GM13976 (cell line): ENCODE measurements at places on chromosomes 2 and 18.

DNA sequence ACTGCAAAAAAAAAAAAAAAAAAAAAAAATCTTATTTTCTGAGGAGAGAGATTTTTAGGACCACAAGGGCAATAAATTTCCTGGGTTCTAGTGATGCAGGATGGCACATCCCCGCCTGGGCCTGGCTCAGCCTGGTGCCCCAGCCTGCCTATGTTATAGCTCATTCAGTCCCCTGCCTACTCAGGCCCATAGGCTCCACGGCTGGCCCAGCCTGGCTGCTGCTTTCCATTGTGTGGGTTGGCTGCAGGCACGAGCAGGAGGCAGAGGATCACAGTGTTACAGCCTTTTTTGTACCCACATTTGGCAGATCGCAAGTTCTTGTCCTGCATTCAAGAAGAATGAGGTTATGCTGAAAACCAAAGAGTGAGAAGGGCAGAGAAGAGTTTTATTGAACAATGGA, 2.8 kb upstream of the SULT6B1 start:
- DNase-seq: no peak

- no peak for DNase-seq
These were observed 137.6 kb upstream of the ALPP start for GRCh38 chr2:232240906-232241305.

DNA sequence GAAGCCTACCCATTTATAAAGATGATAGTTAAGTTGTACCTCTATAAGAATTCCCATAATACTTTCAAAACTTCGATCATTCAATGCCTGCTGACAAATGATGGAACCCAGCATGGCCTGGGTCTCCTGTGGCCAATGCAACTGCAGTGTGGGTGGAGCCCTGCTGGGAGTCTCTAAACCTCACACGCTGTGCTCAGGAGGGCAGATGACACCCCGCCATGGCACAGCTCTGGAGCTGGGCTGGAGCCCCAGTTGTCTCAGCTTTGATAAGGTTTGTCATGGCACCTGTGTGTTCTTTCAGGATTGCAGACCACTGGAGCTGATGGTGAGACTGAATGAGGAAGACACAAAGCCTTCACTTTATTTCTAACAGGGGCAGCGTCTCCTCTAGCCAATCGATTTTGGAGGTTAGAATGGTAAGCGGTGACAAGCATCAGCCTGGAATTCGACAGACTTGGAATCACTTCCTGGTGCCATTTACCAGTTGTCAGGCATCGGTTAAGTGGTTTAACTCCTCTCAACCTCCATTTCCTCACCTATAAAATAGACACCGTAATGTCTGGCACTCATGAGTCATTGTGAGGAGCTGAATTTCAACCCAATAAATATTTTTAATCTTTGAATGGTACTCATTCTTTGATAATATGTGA, 383.6 kb upstream of the SALL3 start:
- no peak for DNase-seq

- DNase-seq: no peak
These were observed 33.0 kb upstream of the LRRC30 start for GRCh38 chr18:7197854-7198253.
